Stimulated activated CD8-positive, alpha-beta memory T cell treated with anti-CD3 and anti-CD28 coated beads, Interleukin-12 subunit alpha, Interleukin-12 subunit beta, amount 100 ng/mL, for 1 hour (primary cell): ENCODE measurements at places on chromosomes 3 and 15.
A peak's percentile ranks its signal among the peaks of the same experiment; 100 is the strongest.

DNA sequence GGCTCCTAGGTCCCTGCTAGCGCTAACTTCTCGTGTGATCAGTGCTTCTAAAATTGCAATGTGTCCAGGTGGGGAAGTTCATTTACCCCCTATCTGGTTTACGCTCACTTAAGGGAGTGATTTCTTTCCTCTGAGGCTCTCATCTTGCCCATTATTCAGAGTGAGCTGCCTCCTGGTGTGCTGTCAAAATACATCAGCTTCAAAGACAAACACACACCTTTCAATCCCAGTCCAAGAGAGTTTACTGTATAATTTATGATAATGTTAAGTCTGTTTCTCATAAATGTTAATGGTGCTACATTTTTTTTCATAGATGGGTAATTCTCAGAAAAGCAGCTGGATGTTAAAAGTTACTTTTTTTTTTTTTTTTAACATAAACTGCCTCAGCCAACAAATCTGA is 112.3 kb downstream of the RORA start:
- no peak for DNase-seq

- DNase-seq, result no peak
Observed at GRCh38 chr3:72303926-72304325, 519.0 kb upstream of the PROK2 start.

GRCh38 chr15:64210371-64210770 is 47.5 kb upstream of the PPIB start:
- DNase-seq, result no peak

DNA sequence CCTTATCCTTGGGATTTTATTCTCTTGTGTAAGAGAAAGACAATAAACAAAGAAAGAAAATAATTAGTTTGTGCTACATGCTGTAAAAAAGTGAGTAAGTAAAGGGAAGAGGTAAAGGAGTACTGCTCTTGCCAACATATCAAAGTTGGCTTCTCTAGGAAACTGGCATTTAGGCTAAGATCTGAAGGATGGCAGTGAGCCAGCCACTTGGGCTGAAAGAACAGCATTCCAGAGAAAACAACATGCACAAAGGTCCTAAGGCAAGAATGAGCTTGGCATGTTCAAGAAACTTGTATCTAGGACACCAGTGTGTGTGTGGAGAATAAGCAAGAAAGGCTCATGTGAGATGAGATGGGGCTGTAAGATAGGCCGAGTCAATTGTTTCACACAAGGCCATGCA is 245.5 kb upstream of the MANF start:
- no peak for DNase-seq

DNA sequence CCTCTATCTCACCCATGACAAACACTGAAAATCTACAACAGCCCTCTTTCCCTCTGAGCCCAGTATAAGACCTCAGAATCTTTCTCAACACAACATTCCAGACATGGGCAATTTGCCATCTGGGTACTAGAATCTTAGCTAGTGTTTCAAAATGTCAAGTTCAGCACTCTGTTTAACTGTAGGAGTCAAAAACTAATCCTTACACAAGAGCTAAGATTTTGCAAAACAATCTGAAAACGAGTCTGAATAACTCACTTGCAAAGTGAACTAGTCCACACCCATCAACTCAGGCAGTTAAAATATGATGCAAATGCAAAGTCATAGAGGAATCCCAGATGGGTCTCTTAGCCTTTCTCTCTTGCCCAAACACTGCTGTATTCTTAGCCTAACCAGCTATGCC is 67.8 kb downstream of the GPR176 start:
- DNase-seq, result no peak

- no peak for DNase-seq
Observed at GRCh38 chr3:101900736-101901135, 51.4 kb downstream of the NFKBIZ start.

- DNase-seq, result no peak
Observed at GRCh38 chr3:8524249-8524648, 22.6 kb downstream of the LMCD1 start.

GRCh38 chr3:43627360-43627759 is 5.5 kb upstream of the ANO10 start:
- DNase-seq, result no peak

- no peak for DNase-seq
Observed at GRCh38 chr3:32963871-32964270, 12.4 kb downstream of the CCR4 start.

DNA sequence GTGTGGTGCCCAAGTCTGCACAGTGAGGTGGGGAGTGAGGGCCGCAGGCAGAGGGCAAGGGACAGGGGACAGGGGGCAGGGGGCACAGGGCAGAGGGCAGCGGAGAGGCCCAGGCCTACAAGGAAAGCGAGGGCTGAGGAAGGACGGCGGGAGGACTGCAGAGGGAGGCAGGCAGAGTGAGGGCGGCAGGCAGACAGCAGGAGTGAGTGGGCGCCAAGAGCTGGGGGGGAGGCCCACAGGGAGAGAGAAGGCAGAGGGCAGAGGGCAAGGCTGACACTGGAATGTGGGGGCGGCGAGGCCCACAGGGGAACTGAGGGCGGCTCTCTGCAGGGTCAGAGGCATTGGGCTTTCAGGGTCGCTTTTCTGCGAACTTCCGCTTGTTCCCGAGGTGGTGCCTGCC is 267.8 kb upstream of the NDN start:
- DNase-seq, result no peak

DNA sequence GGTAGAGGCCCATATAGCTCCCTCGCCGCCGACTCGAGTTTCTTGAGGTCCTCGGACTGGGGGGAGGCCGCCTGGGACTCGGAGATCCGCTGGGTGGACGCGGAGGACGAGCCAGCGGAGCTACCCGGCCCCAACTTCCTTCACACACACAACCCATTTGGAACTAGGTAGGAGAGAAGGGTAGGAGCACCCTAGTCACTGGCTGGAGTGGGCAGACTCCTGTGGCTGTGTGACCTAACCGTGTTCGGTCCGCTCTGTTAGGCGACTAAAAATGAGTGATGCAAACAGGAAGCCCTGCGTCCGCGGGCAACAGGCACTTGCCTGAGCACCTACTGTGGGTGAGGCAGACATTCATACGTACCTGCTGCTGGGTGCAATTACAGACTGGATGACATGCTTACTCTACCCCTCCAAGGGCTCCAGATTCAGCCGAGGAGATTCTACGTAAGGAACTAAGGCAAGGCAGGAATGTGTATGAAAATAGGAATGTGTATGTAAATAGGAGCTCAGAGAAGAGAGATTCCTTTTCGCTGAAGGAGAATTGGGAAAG is 4.6 kb upstream of the SIN3A start:
- peak; percentile 21 for DNase-seq

DNA sequence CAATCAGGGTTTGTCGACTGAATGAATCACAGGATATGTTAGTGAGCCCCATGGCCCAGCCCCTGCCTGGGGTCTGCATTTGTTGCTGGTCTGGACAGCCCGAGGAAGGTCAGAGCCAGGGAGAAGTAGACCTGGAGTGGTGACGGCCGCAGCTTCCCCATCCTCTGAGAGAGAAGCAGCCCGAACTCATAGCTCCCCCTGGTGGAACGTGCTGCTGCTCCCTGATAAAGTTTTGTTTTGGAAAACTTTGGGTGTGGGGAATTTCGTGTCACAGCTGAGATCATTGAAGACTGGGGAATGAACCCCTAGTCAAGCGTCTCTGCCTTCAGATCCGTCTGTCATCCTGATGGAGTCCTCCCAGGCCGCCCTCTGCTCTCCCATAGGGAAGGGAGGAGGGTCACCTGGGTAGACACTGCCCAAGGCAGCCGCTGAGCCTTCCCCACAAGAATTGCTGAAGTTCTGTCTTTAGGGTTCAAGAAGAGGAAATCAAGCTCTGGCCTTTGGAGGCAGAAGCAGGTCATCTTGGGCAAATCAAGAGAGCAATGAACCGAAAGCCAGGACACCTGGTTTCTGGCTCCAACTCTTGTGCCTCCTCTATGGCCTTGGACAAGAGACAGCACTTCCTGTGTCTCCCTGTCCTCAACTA is 60.5 kb downstream of the GLDN start:
- DNase-seq, result no peak

- DNase-seq, result no peak
Observed at GRCh38 chr3:174986685-174987084, 127.6 kb downstream of the NAALADL2 start.

DNA sequence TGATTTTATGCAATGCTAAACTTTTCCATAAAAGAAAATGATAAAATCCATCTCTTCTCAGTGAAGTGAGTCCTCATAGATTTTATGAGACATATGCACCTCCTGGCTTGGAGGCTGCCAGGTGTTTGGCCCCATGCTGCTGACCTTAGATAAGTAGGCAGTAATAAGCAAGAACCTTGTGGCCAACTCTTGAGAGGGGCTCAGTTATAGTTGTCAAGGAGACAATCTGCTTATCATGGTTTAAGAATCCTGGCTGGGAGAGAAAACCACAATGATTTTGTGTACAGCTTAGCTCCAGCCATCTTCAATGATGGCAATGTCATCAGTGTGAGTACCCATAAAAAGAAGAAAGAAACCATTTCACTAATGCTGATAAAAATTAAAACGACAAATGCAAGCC is 252.1 kb downstream of the CPNE4 start:
- no peak for DNase-seq

- DNase-seq, result no peak
Observed at GRCh38 chr15:64997745-64998375, 8.1 kb upstream of the SPG21 start.

- no peak for DNase-seq
Observed at GRCh38 chr15:86772369-86773059, 692.8 kb downstream of the AGBL1 start.

GRCh38 chr3:56889131-56889530 is 87.4 kb upstream of the ARHGEF3 start:
- DNase-seq, result no peak

- DNase-seq, result no peak
Observed at GRCh38 chr15:25525741-25526140, 86.9 kb upstream of the UBE3A start.
